Stimulated activated CD4-positive, alpha-beta T cell treated with anti-CD3 and anti-CD28 coated beads, Interleukin-1b, Interleukin-23, amount 100 ng/mL, for 1 hour (primary cell): ENCODE measurements at places on chromosomes 4 and X.

- DNase-seq: no peak
Measured at GRCh38 chr4:1300466-1301455, 11.1 kb downstream of the MAEA start.

DNA sequence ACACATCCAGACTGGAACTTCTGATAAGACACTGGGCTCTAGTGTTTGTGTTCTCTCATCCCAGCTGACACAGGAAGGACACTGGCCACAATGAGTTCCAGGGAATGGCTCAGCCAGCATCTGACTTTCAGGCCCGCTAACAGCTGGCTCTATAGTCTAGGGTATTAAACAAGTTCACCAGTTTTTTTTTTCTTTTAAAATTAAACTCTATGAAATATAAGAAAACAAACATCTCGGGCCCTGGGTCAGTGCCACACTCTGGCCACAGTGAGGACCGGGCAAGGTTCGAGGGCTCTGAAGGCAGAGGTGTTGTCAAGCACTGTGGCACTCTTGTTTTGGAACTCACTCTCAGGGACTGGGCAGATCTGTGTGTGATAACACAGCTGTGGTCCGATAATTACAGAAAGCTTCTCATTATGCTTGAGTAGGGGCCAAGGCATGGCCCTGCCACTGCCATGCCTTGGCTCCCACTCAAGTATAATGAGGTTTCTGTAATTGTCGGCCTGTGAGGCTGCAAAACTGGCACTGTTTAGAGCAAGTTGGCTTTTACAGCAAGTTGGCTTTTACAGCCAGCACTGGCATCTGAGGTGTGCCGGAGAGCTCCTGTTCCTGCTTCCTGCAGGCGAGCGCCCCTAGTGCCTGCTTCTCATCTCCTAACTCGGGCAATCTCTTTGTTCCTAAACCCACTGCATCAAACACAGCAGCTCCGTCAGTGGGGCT is 62.8 kb downstream of the PPP1R2C start:
- no peak for DNase-seq

DNA sequence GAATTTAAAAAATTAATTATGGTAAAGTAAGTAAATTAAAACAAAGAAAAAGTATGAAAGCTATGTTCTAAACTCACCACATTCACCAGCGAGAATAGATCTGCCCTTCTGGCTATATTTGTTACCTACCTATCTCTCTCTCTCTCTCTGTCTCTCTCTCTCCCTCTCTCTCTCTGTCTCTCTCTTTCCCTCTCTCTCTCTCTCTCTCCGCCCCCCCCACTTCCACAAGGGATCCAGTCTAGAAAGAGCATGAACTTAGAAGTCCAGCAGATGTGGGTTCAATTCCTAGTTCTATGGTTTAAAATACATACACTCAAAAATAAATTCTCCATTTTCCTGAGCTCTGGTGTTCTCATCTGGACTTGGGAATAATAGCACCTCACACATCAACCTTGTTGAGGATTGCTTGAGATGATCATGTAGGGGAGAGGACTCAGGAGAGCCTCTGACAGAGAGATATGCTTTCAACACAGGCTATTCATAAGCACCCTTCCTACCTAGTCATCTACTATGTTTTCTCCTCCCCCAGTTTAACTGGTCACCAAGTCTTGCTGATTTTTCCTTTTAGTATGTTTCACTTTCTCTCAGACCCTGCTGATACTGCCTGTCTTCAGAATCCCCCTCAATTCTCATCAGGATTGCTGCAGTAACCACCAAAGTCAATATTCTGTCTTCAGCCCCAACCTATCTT is 64.7 kb downstream of the SLC7A11 start:
- no peak for DNase-seq

DNA sequence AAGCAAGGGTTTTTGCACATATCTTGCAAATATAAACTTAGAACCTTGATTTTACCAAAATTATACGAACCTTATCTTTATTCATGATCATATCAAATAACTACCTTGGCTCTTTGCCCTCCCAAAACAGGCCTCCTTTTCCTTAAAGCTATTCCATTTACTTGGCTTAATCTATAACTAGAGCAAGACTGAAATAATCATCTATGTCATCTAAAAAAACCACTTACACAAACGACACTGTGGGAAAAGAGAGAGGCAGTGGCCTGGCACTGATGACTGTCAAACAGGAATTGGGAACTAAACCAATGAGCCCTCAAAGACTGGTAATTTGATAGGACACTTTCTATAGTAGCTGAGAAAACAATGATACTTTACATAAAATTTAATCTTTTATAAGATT is 11.7 kb upstream of the PTPN13 start:
- no peak for DNase-seq

GRCh38 chr4:7336732-7337131 is 98.0 kb downstream of the PSAPL1 start:
- no peak for DNase-seq

DNA sequence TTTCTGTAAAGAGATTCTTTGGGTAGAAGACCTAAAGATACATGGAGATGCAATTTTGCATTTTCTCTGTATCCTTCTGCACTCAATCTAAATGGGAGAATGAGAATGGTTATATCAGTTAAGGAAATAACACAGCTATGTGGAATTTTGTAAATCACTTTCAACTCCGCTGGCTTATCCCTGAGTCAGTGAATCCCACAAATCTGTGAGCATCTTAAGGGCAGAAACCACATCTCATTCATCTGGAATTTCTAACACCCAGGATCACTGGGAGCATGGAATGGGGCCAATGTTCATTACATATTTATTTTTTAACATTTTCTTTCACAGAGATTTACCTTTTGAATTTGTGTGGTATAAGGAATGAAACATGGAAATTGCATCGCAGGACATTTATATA is 167.8 kb downstream of the CFAP47 start:
- DNase-seq: no peak

DNA sequence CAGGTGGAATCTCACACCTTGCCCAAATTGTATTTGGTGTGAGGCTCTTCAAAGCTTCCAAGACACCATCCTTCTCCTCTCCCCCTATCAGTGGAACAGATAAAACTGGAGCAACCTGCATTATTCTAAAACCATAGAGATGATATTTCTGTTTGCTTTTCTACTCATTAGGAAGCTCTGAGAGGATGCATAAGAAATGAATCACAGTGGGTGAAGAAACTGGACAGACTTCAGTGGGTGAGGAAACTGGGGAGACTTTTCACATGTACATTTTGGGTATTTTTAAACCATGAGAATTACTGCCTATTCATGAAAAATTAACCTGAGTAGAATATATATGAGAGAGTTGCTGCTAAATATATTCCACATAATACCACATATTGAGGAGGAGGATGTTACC is 16.4 kb downstream of the HAND2 start:
- DNase-seq: no peak

GRCh38 chr4:177321647-177322046 is 12.0 kb downstream of the NEIL3 start:
- DNase-seq: no peak

GRCh38 chr4:182206266-182206665 is 36.9 kb upstream of the TENM3 start:
- DNase-seq: no peak

GRCh38 chr4:41877020-41877796 is 58.0 kb upstream of the TMEM33 start:
- DNase-seq: no peak

DNA sequence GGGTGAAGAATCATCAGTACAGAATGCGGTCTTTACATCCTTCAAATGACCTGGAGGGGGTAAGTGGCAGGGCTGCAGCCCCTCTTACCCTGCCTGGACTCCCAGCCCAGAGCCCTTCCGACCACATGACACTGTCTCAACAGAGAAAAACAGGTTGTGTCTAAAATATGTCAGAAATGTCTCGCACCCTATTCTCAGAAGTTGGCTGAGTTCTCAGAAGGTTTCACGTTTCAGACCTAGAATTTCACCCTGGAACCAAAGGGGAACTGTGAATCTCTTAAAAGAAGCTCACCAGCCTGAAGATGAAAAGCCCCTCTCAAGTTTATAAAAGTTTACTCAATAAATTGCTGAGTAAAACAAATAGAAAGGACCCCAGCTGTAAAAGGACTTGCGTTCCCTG is 7.0 kb upstream of the CRMP1 start:
- DNase-seq: no peak

GRCh38 chr4:7620086-7620813 is 185.5 kb upstream of the PSAPL1 start:
- no peak for DNase-seq

DNA sequence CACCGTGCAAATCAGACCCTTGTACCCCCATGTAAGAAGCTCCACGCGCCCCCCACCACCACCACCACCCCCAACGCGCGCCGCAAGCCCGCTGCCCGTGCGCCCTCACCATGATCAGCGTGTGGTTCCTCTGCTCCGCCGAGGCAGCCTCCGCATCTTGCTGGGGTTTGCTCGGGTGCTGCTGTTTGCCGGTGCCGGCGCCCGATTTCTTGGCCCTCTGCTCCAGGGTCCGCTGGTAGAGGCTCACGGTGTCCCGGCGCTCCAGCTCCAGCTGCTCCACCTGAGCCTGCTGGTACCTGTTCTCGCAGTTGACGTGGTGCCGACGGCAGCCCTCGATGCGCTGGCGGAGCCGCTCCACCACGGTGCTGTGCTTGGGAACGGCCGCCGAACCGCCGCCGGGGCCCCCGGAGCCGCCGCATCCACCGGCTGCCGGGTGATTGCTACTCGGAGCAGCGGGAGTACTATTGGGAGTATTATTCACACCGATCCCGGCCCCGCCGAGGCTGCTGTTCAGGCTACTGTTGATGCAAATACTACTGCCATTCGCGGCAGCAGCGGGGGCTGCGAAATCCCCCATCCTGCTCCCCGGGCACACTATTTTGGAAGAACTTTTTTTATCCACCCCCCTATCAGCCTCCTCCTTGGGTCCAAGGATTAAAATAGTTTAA is 1.1 kb downstream of the MAML3 start:
- no peak for DNase-seq

GRCh38 chrX:97446298-97446882 is 562.7 kb downstream of the RPA4 start:
- DNase-seq: no peak

GRCh38 chrX:136191171-136191570 is 43.8 kb downstream of the FHL1 start:
- no peak for DNase-seq

GRCh38 chrX:123988423-123989111 is 27.1 kb downstream of the STAG2 start:
- no peak for DNase-seq

GRCh38 chr4:151771664-151772063 is 10.9 kb upstream of the GATB start:
- DNase-seq: no peak

DNA sequence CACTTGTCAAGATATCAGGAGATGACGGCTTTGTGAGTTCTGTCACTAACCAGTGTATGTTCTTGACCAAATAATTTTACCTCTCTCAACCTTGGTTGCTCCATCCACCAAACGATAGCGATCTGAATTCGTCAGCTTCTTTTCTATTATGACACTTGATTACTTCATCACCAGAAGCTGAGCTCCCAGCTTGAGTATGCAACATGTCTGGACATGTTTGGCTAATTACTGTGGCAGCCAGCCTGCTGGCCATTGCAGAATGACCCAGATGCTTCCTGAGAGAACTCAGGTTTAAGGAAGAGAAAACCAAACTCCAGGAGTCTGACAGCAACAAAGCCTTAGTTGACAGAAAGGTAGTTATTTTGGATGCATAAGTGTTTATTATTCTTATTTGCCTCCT is 46.4 kb upstream of the PARM1 start:
- DNase-seq: no peak

DNA sequence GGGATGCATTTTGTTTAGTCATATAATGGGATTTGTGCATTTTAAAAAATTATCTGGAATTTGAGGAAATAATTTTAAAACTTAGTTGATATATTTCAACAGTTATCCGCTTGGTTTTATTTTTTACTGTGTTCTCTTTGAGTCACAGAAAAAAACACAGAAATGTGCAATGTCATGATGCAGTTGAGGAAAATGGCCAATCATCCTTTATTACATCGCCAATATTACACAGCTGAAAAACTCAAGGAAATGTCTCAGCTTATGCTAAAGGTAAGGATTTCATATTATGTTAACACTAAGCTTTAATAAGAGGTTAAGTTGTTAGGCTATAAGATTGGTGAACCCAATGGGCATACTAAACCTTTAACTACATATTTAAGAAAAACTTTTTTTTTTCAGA is 63.9 kb downstream of the HPGDS start:
- DNase-seq: no peak
